SK-MEL-5 (cell line): ENCODE measurements at places on chromosomes 7 and 10.

DNA sequence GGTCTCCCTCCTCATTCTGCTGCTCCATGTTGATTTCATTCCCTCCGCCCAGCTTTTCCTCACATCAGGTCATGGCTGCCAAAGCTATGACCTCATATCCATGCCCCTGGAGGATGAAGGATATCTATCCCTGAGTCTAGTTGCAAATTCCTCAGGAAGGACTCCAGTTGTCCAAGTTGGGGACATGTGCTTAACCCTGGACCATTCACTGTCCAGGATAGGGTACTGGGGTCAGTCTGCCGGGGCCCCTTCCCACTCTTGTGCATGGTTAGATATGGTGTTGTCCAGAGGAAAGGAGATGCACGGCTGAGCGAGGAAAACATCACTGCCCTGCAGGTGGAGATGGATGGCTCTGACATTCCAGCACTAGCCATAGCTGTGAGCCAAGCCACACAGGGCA lies 51.9 kb upstream of the COMTD1 start:
- no peak for DNase-seq

DNA sequence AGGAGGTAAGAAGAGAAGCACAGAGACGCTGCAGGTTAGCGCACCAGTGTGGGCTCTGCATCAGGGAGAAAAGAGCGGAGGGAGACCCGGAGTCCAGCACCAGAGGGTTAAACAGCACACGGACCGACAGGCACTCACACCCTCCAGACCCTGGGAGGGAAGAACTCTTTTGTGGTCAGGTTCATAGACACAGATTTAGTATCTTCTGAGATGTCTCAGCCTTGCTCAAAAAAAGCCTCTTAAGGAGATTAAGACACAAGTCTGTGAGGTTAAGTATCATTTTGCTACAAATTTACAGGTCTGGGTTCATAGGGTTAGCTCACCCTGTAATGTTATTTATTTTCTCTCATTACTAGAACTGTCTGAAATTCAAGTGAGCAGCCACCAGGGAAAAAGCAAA lies 16.8 kb upstream of the NDST2 start:
- no peak for DNase-seq

GRCh38 chr7:105050493-105050892 lies 36.5 kb downstream of the KMT2E start:
- no peak for DNase-seq

DNA sequence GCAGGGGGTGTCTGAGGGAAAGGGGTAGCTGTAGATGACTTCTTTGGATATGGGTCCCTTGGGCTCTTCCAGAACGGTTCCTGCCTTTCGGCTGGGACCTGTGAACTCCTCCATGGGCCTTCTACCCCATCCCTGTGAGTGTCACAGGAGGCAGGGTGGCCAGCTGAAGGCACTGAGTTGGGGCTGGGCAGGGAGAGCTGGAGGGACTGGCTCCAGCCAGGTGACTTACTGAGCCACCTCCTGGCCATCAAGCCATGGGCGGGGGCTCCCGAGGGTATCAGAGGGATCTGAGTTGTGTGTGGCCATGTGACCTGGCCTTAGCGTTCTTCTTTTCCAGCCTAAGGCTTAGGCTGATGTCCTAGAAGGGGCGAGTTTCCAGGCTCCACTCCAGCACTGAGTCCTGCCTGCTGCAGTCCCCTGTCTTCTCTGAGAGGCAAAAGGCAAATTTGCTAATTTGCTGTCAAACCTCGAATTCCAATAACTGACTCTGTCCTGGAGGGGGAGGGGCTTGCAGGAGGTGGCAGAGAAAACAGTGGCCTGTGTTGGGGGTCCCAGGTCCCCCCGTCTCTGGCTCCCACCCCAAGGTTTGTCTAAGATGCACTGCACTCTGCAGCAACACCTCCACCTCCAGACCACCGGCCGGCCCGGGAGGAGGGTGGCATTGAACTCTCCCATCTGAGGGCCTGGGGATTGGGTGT lies 27.2 kb downstream of the ADCYAP1R1 start:
- DNase-seq: no peak

GRCh38 chr7:113698556-113699220 lies 220.1 kb downstream of the PPP1R3A start:
- peak; percentile 69 for DNase-seq

GRCh38 chr7:147081117-147081516 lies 964.5 kb downstream of the CNTNAP2 start:
- DNase-seq: no peak

DNA sequence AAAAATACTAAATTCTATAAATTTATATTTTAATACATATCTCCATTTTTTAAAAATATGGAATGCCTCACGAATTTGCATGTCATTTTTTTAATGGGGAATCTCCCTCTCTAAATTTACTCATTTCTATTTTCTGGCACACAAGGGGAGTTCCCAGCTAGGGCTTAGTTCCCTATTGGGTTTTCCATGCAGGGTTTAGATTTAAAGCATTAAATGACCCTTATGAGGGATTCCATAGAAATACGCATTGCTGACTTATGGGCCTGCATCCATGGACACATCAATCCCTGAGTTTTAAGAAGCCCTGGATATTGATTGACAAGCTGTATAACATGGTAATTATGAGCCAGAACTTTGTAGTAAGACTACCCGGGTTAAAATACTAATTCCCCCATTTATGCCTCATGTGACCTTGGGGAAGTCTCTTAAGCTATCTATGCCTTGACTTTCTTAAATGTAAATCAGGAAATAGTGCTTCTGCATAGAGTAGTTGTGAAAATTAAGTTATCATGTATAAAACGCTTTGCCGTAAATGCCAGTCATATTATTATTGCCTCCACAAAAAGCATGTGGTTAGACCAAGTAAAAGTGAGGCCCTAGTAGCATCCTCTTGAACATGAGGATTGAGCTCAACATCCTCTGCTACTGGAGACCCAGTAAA lies 78.8 kb upstream of the ANKRD1 start:
- no peak for DNase-seq
